ENCODE measurements at places on chromosomes 4 and X.

GRCh38 chr4:20260821-20261220 lies 9.1 kb downstream of the SLIT2 start:
- no peak for DNase-seq

DNA sequence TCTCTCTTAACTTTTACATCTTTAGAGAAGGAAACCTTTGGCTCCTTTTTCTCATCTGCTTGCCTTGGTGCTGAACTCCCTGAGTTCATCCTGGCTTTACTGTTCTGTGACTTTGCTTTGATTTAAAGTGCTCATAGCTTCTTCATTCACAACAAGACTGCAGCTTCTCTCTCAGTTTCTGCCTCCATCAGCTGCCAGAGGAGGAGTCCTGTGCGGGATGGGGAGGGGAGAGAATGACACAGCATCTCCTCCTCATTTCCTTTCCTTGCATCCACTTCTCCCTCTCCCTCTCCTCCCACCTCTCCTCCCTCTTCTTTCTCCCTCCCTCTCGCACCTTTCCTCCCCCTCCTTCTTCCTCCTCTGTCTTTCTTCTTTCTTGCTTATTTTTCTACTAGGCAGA lies 42.0 kb downstream of the CBLL2 start:
- no peak for DNase-seq

DNA sequence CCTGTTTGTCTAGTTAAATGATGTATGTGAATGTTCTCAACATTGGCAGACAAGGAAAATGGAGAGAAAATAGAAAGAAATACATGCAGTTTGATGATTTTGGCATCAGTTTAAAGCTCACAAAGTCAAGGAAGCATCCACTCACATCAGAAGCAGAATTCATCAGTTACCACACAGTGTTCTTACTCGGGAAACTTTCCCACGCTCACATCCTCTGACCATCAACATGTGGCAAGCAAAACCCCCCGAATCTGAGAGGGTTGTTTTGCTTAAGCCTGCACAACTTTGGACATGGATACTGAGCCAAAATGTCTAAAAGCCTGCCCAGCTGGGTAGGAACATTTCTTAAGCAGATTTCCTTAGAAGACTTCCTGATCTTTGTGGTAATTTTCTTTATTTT lies 407.6 kb downstream of the ANKRD50 start:
- no peak for DNase-seq

DNA sequence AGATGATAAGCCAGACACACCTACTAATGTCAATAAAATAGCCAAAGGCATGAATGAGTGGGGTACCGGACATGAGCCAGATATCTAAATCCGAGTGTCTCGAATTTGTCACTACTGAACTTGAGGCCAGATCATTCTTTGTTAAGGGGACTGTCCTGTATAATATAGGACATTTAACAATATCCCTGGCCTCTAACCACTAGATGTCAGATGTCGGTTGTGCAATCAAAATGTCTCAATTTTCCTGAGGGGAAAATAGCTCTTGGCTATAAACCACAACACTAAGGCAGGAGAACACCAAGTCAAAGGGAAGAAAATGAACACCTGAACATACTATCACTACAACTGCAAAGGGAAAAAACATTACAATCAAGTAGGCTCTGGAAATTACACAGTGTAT lies 154.5 kb downstream of the GPM6A start:
- no peak for DNase-seq

DNA sequence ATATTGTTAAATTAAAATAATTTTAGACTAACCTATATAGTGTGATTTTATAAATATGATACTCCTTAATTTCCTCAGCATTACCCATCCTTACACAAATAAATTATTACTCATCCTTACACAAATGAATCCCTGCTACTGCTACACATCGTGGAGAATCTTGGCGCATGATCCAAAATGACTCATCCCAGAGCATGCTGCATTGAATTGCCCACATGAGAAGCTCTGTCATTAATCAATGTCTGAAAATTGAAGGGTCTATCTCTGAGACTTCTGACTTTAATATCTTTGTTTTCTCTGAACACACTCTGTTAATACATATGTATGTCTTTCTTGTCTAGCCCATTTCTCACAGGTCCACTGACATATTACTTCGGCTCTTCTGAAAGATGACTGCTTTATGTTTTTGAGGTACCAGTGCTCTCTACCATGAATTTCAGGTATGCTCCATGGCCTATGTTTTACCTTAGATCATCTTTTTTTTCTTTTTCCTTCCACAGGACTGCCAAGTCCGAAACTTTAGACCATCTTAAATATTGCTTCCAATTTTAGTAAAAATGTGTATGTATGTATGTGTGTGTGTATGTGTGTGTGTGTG lies 15.7 kb upstream of the DUSP21 start:
- DNase-seq, result peak; percentile 69

- no peak for DNase-seq
These were observed 465.6 kb upstream of the AGA start for GRCh38 chr4:177907736-177908424.

DNA sequence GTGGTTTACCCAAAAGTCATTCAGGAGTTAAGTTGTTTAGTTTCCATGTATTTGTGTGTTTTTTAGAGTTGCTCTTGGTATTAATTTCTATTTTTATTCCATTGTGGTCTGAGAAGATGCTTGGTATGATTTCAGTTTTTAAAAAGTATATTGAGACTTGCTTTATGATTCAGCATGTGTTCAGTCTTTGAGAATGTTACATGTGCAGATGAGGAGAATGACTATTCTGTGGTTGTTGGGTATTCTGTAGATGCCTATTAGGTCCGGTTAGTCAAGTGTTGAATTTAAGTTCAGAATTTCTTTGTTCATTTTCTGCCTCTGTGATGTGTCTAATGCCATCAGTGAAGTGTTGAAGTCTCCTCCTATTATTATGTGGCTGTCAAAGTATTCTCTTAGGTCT lies 249.4 kb downstream of the ARHGAP10 start:
- DNase-seq, result no peak

DNA sequence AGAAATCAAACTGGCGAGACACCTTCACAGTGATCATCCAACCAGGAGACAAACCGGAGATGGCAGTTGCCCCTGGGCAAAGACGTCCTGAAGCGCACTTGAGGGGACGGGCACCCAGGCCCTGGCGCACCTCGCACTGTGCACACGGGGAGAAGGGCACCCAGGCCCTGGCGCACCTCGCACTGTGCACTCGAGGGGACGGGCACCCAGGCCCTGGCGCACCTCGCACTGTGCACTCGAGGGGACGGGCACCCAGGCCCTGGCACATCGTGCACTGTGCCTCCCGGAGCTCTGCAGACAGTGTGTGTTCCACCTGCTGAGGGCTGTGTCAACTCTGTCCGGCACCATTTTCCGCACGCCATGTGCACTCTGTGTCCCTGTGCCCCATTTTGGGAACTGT lies 34.6 kb upstream of the CPLX1 start:
- no peak for DNase-seq
